ENCODE measurements at places on chromosomes 7 and 10.

- no peak for DNase-seq
Measured at GRCh38 chr10:97049670-97050069, 136.1 kb downstream of the SLIT1 start.

DNA sequence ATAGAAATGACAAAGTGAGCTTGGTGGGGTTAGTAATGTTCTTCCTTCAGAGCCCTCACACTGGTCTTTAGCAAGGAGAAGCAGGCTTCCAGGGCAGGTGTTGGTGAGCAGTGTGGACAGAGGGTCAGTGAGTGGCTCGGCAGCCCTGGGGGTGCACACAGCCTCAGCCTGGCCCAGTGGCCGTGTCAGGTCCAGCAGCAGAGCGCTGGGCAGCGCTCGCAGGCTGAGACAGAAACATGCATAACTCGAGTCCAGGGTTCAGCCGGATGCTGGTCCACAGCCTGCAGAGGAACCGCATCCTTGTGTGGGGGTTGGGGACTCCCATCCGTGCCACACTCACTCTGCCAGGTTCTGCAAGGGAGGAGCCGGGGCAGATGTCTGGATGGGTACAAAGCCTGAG lies 11.0 kb upstream of the ZNF853 start:
- no peak for DNase-seq

DNA sequence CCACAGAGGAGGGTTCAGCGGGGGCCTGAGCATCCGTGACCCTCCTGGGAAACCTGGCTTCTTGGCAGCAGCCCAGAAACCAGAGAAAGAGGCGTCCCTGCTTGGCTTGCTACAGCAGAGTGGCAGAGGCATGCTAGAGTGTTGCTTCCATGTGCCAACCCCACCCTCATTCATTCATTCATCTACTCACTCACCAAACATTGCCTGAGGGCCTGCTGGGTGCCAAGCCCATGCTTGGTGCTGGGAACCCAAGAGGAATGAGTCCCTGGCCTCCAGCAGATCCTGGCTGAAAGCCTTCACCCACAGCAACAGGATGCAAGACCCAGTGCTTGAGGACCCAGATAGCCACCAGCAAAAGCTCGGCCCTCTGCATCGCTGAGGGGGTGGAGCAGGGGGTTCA lies 129.0 kb downstream of the CDH23 start:
- DNase-seq = no peak

GRCh38 chr10:36840788-36841187 lies 284.6 kb upstream of the ANKRD30A start:
- DNase-seq = no peak

DNA sequence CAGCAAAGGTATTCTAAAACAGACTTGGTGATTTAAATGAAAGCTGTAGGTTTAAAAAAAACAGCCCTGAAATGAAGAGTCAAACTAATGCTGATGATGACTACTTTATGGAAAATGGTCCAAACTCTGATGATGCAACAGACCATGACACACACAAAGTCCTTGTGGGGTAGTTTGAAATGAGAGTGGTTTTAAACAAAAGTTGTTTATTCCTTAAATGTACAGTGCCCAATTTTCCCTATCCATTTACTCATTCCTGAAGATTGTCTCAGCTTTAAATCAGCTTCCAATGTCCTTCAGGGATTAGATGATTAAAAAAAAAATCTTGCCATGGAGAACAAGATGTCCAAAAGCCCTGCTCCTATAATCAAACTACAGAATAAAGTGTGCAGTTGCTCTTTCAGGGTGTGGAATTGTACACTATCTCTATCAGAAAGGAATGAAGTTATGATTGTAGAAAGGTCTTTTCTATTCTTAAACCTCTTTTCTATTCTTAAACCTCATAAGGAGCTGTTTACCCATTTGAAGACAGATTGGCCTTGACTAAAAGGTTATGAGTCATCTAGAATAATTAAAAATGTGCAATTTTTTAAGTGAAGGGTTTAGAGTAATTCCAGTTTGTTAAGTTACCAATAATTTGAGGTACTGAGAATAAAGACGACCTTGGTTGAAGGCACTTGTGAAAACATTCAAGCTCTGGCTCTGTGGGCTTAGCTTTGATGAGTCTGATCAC lies 70.2 kb upstream of the ITGA8 start:
- no peak for DNase-seq

DNA sequence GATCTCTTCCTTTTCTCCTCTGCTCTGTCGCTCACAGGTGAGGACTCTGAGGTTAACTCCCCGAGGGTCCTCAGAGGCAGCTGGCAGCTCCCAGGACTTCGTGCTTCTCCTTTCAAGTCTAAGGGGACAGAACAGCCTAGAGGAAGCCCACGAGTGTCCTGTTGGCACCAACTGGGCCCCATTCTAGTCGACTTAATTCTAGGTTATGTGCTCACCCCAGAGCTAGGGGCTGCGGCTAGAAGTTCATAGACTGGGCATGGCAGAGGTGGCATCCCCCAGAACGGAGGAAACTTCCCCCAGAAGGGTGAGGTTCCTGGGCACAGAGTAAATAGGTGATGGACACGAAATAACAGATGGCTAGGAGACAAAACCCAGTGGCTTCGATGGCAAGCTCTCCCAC lies 259.4 kb downstream of the TEX36 start:
- no peak for DNase-seq

Measured in NCI-H2107 (cell line).